Right ventricle myocardium inferior (tissue), 1 donor: ENCODE measurements at places on chromosomes 4 and X. TPM values are rescaled to one million over a fixed set of nuclear protein-coding genes. Genes with fewer than 3 reads are reported as not detected.

GRCh38 chr4:99612704-99613103 lies 38.1 kb downstream of the MTTP start:
- no peak for DNase-seq

DNA sequence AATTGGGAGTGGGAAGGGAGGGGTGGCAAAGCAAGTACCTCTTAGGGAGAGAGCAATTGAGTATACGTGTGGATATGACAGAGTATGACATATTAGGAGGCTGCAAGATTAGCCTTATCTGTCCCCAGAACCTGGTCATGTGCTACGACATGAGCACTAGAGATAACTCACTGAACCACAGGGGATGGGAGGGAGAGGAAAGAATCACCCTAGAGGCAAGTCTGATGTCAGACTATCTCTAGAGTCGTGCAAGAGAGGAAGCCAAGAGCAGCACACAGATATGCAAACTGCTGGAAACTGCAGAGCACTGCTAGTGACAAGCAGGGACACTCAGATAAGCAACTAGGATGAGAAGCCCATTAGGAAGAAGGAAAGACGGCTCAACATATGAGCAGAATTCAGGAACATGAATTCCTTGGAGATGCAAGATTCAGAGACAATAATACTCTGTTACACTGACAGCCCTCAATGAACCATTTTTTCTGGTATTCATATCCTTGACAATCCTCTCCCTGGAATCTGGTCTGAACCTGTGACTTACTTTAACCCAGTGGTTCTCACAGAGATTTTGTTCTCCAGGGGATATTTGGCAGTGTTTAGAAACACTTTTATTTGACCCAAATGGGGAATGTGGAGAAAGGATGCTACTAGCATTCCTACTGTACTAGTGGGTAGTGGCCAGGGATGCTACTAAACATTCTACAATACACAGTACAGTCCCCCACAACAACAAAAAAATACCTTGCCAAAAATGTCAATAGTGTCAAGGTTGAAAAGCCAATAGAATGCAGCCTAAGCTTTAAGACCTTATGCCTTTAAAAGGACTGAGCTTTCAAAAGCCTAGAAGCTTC lies 84.0 kb upstream of the BMP2K start:
- no peak for DNase-seq

GRCh38 chr4:173181848-173182247 lies 13.2 kb downstream of the GALNT7 start:
- DNase-seq = no peak

DNA sequence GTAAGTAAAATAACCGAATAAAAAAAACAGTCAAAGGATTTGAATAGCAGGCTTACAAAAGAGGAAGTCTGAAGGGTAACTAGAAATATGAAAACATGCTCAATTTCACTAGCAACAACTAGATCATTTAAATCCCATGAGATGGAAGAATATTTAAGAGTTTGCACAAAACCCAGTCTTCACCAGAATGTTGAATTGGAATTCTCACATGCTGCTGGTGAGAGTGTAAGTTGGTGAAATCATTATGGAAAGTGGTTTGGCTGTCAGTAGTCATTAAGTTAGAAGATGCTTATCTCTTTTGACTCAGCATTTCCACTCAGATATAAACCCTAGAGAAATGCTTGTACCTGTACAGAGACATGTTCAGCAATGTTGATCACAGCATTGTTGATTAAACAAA lies 110.1 kb downstream of the PGRMC2 start:
- DNase-seq = no peak

GRCh38 chr4:94350095-94350494 lies 7.5 kb upstream of the HPGDS start:
- no peak for DNase-seq

- no peak for DNase-seq
Measured at GRCh38 chrX:39195156-39195555, 393.9 kb downstream of the MID1IP1 start.

- no peak for DNase-seq
Measured at GRCh38 chrX:133399411-133399810, 15.9 kb downstream of the GPC4 start.

GRCh38 chr4:4490041-4490440 lies 51.8 kb downstream of the STX18 start:
- DNase-seq = no peak

DNA sequence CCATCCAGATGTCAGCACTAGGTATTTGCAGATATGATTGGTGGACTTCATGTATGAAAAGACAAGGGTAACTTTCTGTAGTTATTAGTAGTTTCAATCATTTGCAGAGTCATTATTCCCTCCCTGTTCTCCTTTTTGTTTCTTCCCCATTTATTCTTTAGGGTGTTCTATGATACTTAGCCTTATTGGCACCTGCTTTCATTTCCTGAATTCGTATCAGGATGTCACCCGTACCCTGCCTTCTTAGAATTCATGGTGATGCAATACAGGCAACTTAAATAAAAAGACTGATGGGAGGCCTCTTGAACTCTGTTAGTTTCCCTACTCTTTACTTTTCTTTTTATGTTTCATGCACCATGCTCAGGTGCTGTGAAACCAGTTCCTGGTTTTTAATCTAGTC lies 24.2 kb downstream of the MAGED1 start:
- no peak for DNase-seq

- no peak for DNase-seq
Measured at GRCh38 chrX:120304256-120304655, 7.0 kb downstream of the TMEM255A start.

Gene PHEX
- 0.08 TPM for total RNA-seq

Gene ADH7
- total RNA-seq = not detected

Gene PRDM8
- total RNA-seq = 1.2 TPM

Gene FGF2
- 5.5 TPM for total RNA-seq

Gene CTPS2
- total RNA-seq = 4.9 TPM
